ENCODE measurements at places on chromosomes 12 and 14. TPM values are rescaled to one million over a fixed set of nuclear protein-coding genes. Genes with fewer than 3 reads are reported as not detected.

- peak; percentile 92 for DNase-seq
Measured at GRCh38 chr12:110270125-110270962, 10.7 kb upstream of the ATP2A2 start.

- DNase-seq, result peak; percentile 96
Measured at GRCh38 chr12:38138225-38139221, 178.1 kb upstream of the ALG10B start.

DNA sequence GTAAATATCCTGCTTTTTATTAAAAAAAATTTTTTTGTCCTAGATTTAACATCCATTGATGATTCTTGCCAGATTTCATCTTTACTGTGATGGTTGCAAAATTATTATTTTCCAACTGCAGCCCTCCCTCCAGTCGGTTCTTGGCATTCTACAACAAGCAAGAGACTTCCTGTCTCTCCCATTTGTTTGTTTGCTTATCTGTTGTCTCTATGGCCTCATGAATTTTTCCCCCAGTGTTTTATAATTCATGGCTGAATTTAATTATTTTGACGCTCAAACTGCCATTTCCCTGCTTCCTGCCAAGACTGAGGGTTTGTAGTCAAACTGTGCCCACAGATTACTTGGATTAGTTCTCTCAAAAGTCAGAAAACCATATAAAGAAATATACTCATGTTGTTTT lies 25.9 kb downstream of the CGRRF1 start:
- DNase-seq, result no peak

DNA sequence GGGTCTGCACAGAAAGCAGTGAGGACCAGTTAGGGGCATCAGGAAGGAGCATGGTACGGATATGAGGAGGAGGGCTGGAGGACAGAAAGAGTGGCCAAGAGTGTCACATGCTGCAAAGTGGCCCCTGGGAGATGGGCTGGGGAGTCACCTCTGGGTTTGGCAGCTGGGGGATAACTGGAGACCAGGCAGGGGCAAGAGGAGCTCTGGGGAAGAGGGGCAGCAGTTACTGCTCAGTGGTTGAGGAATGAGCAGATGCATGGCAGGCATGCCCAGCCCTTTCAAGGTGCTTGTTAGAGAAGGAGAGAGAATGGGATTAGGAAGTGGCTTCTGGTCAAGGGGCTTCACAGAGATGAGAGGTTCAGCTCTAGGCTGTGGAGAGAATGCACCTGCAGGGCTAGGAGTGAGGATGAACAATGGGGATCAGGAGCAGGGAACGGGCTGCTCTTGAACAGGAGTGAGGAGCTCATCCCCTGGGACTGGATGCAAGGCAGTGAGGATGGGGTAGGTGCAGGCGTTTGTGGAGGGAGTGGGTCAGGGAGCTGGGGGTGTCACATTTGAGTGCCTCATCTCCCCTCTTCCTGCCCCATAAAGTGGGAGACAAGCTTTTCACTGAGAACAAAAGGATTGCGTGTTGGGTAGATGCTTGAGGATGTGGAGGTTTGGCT lies 127.5 kb downstream of the PAPOLA start:
- DNase-seq, result no peak

GRCh38 chr12:132415327-132416120 lies 74.4 kb upstream of the FBRSL1 start:
- DNase-seq, result no peak

DNA sequence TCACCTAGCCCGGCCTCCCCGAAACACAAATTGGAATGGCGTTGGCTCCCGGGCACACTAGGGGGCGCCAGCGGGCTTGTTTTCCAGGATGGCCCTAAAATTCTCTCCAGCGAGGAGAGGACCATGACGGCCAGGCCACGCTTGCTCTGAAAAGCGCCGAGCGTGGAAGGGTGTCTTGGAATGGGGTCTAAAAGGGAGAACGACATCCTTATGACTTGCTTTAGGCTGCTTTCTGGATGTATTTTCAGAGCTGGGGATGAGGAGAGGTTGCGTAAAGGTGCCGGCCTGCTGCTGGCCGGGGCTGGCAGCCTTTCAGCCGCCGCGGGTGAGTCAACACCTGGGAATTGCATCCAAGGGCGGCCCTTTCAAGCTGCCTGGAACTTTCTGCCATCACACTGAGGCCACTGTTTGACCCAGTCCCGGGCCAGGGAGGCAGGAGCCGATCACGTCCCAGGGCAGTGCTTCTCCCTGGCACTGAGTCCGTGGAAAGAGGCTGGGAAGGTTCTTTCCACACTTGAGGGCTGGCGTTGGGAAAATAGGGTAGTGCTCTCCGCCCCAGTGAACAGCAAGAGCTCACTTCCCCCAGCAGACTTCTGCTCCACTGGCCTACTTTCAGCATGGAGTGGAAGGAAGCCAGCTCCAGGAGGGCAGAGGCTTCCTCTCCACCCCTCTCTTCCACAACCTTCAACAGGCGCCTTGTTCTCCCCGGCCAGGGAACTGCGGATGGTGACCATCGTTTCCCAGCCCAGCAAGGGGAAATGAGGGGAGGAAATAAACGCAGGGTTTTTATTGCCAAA lies 216.2 kb downstream of the TTC8 start:
- DNase-seq, result peak; percentile 90

GRCh38 chr12:109388167-109388563 lies 40.5 kb downstream of the MYO1H start:
- no peak for DNase-seq

- DNase-seq, result peak; percentile 86
Measured at GRCh38 chr12:14777271-14777670, 26.0 kb downstream of the WBP11 start.

DNA sequence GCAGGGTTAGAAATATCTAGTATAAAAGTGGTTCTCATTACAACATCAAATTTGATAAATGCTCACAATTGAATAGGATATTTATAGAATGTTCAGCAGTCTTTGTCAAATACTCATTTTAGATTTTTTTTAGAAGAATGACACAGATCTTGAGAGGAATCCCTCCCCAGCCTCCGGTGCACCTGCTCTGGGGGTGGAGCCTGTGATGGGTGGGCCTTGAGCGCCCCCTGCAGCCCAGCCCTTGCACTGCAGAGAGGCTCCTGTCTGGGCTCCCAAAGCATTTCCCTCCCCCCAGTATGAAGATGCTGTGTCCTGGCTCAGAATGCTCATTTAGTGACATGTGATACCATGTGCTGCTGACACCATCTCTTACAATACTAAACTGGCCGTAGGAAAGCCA lies 792.3 kb downstream of the TMEM121 start:
- no peak for DNase-seq

DNA sequence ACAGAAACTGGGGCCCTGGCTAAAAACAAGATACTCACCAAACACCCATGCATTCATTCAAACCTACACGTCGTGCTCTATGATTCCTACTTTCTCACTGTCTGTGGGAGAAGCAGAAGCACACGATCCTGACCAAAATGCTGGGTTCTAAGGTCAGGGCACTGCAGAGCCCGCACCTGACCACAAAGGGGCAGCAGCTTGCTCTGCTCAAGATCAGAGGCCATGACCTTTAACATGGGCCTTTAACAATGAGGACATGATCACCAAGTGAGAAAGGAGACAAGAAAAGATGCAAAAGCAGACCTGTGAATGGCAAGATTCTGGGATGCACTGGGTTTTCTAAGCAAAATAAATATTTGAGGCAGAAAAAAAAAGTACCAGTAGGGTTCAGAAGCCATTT lies 40.1 kb upstream of the VPS33A start:
- no peak for DNase-seq

DNA sequence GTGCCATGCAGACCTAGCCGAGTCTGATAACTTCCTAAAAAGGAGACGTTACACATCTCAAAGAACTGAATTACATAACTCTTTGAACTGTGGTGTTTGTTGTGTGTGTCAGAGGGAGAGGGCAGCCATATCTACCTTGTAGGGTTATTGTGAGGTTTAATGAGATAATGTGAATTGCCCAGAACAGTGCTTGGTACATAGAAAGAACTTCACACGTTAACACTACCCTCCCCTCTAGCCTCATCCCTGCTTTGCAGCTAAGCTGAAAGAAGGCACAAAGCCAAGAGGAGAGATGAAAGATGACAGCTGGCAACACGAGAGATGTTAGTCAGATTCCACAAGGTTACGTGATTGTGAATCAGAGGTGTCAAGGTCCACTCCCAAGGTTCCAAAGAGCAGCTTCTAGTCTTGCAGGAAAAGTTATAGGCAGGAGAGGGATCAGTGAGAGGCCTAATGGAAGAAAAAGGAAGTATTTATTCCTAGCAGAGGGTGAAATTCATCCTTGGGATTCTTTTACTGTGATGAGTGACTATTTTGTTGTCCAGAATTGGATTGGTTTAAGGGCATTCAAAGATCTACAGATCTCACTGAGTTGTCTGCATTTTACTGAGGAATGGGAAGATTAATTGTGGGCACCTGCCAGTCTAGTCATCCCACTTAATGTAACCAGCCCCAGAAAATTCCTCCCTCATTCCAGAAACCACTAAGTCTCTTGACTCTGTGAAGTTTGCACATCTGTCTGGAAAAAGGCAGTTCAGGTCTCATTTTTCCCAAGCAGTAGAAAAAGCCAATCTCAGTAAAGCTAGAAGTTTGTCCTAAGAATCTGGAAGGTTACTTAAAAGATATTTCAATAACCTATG lies 25.9 kb upstream of the WNK1 start:
- peak; percentile 54 for DNase-seq

DNA sequence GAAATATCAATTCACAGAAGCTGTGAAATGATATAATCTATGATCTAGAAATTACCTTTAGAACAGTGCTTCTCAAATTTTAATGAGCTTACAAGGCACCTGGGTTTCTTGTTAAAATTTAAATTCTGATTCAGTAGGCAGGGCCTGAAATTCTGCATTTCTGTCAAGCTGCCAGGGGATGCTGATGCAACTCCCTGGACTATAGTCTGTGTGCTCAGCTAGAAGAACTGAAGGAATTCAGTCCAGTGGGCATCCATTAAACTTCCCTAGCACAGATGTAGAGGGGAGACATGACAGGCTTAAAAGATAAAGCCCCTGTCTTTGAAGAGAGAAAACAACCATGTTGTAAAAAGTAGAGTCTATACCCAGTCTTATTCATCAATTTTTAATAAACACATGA lies 441.8 kb downstream of the TMTC2 start:
- no peak for DNase-seq

- no peak for DNase-seq
Measured at GRCh38 chr12:13273850-13274249, 77.3 kb downstream of the EMP1 start.

DNA sequence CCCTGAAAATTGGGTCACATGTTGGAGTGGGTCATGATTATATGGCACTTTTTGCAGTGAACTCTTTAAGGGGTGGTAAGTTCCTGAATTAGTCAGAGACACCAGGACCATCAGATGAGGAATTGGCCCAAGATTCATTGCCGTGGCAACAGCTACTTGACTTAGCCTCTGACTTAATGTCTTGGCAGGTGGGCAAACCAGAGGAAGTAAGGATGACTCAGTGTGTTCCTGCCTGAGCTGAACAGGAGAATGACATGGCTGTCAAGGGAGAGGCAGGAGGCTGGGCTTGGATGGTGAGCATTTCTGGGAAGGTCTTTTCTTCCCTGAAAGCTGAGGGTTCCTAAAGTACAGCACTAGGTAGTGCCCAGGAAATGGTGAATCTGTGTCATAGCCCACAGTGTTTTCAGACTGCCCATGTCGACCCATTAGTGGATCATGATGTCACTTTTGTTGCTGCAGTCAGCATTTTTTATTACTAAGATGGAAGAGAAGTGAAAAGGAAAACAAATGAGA lies 170.1 kb upstream of the PWP1 start:
- peak; percentile 98 for DNase-seq

GRCh38 chr14:81269100-81269978 lies 48.6 kb upstream of the GTF2A1 start:
- peak; percentile 90 for DNase-seq

DNA sequence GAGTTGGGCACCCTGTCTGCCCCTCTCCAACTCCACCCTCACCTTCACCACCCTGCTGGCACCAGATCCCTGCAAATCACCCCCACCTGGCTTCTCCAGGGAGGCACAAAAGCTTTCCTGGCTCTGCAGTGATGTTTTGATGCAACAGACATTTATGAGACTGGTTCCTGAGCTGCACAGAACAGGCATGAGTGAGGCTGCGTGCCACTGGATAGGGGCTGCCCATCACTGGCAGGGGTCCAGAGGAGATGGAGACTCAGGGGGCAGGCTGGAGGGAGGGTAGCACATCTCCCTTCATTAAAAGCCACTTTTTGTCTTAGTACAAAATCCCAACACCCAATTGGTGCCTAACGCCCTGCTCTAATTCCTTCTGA lies 17.3 kb upstream of the ZDHHC22 start:
- no peak for DNase-seq

DNA sequence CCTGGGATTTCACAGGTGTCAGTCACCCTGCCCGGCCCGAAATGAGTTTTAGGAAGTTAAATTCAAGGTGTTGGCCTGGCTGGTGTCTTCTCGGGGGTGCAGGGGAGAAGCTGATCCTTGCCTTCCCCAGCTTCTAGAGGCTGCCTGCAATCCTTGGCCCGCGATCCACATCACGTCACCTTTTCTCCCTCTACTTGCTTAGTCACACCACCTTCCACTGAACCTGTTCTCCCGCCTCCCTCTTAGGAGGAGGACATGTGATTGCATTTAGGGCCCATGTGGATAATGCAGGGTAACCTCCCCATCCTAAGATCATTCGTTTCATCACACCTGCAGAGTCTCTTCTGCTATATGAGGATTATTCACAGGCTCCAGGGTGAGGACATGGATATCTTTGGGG lies 25.4 kb upstream of the ATXN2 start:
- peak; percentile 88 for DNase-seq

DNA sequence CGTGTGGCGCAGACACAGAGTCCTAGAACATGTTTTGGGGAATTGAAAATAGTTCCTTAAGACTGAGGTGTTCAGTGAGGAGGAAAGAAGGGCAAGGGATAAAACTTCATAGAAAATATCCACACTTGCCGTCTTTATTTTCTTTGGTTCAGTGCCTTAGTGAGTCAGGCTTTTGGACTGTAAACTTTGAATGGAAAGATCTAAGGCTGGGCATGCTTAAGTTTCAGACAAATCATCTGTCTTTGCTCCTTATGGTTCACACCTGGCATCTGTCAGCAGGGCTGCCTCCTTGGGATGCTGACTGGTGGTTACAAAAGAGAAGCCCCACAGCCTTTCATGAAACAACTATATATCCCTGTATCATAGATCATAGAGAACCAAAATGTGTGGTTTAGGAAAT lies 136.3 kb upstream of the PRICKLE1 start:
- peak; percentile 80 for DNase-seq

- no peak for DNase-seq
Measured at GRCh38 chr14:83744891-83745290, 1785.1 kb upstream of the FLRT2 start.

HCAR3 gene
- total RNA-seq, result not detected

PPP4R3A gene
- total RNA-seq, result 74.4 TPM

HOXC4 gene
- total RNA-seq, result 2.6 TPM

SLC11A2 gene
- total RNA-seq, result 38.8 TPM

FGF23 gene
- total RNA-seq, result not detected

MYO1H gene
- total RNA-seq, result not detected

SRGAP1 gene
- total RNA-seq, result 11.0 TPM

SERPINA5 gene
- not detected for total RNA-seq

C12orf42 gene
- total RNA-seq, result not detected

RASAL1 gene
- 0.69 TPM for total RNA-seq

CLEC4C gene
- not detected for total RNA-seq

MYF6 gene
- not detected for total RNA-seq

All from PC-3 (cell line).